Skin of body (tissue), 3 donors: ENCODE measurements at places on chromosomes 5 and 9.

GRCh38 chr9:36993933-36994764 is 39.9 kb downstream of the PAX5 start:
- no peak for DNase-seq

- peak; percentile 66 for DNase-seq
Observed at GRCh38 chr5:124025306-124025845, 513.4 kb downstream of the CSNK1G3 start.

GRCh38 chr5:146626936-146627335 is 110.9 kb upstream of the GPR151 start:
- no peak for DNase-seq

GRCh38 chr5:43227655-43228054 is 35.6 kb downstream of the NIM1K start:
- DNase-seq = peak; percentile 11

DNA sequence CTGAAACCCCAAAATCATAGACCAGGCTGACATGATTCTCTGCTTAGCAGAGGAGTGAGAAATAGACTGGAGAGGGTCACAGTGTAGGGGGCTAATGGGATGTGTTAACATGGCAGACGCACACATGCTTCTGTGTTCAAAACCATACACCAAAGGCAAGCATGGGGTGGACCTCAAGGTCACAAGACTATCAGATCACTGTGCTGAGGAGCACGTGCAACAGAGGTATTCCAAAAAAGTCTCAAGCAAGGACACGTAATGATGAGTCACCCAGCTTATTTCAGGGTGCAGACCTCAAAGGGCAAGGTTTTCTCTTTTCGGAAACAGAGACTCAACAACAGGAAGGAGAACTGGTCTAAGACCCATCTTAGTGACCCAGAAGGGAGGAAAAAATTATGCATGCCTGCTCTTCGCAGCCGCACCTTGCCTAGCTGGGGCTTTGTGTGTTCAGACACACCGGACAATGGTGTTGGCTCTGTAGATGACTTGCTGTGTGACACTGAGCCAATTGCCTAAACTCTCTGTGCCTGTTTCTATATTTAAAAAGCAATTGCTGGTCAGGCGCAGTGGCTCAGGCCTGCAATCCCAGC is 20.3 kb downstream of the WHRN start:
- no peak for DNase-seq

- no peak for DNase-seq
Observed at GRCh38 chr5:2576823-2577222, 174.7 kb downstream of the IRX2 start.

GRCh38 chr9:105054491-105054890 is 126.5 kb upstream of the ABCA1 start:
- DNase-seq = no peak

- DNase-seq = no peak
Observed at GRCh38 chr9:81430727-81431126, 258.6 kb downstream of the TLE1 start.

GRCh38 chr5:56054666-56055065 is 59.9 kb upstream of the IL6ST start:
- DNase-seq = no peak

- no peak for DNase-seq
Observed at GRCh38 chr5:153237671-153238332, 252.7 kb upstream of the GRIA1 start.

DNA sequence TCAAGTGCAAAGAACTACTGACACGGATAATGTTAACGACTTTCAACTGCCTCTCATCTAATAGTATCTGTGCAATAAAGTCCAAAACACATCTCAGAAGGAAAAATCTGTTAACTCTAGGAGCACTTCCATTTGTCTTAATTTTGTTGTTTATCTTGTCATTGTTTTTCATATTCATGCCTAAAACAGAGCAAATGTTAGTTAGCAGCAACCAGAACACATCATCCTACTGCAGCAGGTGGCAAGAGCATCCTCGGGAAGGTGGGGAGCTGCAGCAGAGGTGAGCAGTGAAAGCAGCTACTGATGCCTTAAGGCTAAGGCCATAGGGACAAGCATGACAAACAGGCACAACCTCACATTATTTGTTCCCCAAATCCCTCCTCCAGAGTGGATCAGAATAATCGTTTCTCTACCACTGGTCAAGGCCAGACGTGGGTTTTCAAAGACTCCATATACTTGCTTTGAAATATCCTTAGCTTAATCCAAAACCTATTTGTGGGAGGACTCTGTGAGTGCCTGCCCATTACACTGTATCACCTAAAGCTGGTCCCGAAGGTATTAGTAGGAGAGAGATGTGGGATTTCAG is 1.0 kb downstream of the HMGCS1 start:
- no peak for DNase-seq

DNA sequence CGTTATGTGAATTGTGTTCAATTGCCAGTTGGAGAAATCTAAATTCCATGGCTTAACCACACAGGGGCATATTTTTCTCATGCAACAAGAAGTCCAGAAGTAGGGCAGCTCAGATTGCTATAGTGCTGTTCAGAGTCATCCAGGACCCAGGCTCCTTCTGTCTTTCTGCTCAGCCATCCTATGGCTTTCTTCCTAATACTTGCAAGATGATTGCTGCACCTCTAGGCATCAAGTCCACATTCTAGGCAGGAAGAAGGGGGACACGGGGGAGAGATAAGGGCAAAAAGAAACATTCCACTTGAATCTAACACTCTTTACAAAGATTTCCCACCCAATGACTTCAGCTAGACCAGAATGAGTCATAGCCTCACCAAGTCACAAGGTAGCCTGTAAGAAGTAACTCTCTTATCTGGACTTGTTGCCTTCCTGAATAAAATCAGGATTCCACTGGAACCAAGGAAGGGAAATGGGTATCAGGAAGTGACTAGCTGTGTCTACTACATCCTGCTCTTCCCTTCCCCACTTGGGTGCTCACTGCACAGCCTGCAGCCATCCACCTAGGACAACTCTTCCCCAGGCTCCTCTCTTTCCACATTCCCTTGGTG is 5.3 kb downstream of the ERAP2 start:
- DNase-seq = no peak

- DNase-seq = no peak
Observed at GRCh38 chr5:54325272-54325609, 14.9 kb upstream of the ARL15 start.

- no peak for DNase-seq
Observed at GRCh38 chr5:151357792-151358191, 10.4 kb upstream of the SLC36A2 start.

DNA sequence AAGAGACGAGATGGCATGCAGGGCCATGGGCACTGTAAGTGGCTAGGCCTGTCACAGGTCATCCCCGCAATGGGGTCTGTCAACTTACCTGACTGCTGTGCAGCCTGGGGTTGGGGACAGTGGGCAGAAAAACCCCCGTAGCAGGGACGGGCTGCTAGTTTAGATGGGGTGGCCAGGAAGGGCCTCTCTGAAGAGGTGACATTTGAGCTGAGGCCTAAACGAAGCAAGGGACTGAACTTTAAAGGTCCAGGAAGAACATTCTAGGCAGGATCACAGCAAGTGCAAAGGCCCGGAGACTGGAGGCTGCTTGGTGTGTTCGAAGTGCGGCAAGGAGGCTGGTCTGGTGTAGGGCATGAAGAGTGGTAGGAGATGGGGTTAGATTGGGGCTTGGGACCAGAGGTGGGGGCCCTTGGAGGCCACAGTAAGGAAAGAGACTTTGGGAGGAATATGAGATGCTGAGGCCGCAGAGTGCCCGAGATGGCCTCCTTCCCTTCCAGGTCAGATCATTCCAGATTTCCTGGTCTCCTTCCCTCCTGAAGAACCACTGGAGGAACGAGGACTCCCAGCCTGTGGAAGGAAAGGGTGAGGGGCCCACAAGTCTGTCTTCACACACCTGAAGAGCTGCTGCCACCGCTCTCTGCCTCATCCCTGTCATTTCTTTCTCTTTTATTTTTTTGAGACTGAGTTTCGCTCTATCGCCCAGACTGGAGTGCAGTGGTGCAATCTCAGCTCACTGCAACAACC is 37.9 kb upstream of the SH3PXD2B start:
- DNase-seq = no peak

- no peak for DNase-seq
Observed at GRCh38 chr5:102229685-102230084, 66.4 kb downstream of the SLCO4C1 start.

- no peak for DNase-seq
Observed at GRCh38 chr9:86424251-86424891, 70.2 kb upstream of the TUT7 start.

GRCh38 chr5:95954716-95955115 is 6.9 kb downstream of the ELL2 start:
- DNase-seq = no peak

GRCh38 chr9:137174722-137175293 is 3.0 kb upstream of the TMEM210 start:
- no peak for DNase-seq

- no peak for DNase-seq
Observed at GRCh38 chr5:37075399-37075950, 173.7 kb downstream of the CPLANE1 start.

- DNase-seq = no peak
Observed at GRCh38 chr9:133950192-133950591, 41.9 kb downstream of the VAV2 start.

- no peak for DNase-seq
Observed at GRCh38 chr9:2859776-2860379, 16.0 kb upstream of the PUM3 start.
